HepG2 (cell line): ENCODE measurements at places on chromosomes 1 and 21. TPM values are rescaled to one million over a fixed set of nuclear protein-coding genes. Genes with fewer than 3 reads are reported as not detected.

DNA sequence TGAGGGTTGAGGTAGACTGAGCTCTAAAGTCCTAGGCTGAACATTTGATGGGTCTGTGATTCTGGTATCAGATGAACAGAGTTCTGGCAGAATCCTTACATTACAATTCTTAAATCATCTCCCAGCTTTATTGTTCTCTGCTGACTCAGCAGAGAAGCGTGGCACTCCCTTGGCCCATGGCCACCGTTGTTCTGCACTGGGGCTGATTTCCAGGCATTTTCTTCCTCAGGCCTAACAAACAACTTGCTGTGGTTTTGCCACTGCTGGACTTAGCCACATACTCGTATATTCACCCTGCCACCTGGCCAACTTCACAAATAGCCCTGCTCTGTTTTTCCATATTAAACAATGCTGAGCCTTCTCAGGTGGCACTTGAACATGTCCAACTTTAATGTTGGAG is 223.2 kb downstream of the TNR start:
- no peak for DNase-seq
- no peaks in the 10 kb centered on the region for H3K36me3 ChIP-seq
- no peak overlapping the region for H3K27ac ChIP-seq

GRCh38 chr1:200108659-200109058 is 81.1 kb downstream of the NR5A2 start:
- DNase-seq = no peak
- H3K27me3 ChIP-seq = no peaks in the 10 kb centered on the region; the same call in 1 of the 2 replicates
- no peak overlapping the region for H3K4me3 ChIP-seq
- no peaks in the 10 kb centered on the region for H3K36me3 ChIP-seq
- H3K27ac ChIP-seq = no peak overlapping the region
- no peaks in the 10 kb centered on the region for H3K4me1 ChIP-seq

DNA sequence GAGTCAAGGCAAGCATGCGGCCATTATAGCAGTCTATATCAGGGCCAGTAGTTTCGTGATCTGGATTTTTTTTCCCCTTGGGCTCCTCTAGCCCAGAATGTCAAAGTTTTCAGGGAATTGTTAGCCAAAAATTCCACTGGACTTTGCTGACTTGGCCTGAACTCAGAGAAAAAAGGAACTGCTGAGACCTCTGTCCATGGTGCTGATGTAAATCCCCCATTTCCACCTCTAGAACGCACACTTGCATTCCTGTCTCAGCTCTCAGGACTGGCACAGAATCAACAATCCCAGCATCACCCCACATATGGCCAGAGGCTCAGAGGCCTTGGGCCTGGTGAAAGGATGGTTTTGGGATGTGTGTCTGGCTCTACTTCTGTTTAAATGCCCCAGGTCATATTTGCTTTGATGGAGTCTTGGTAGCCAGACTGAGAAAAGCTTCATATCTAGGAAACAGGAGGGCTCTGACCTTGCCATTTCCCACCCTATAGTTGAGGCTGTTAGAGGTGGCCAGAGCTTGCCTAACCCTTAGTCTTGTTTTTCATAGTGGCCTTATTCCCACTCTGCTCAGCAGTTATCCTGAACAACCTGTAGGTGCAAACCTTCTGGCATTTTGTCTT is 16.9 kb upstream of the EFCAB14 start:
- H3K27me3 ChIP-seq = no peaks in the 10 kb centered on the region; the same call in 1 of the 2 replicates
- no peaks in the 10 kb centered on the region for H3K4me1 ChIP-seq
- no peak overlapping the region for H3K27ac ChIP-seq
- no peaks in the 10 kb centered on the region for H3K36me3 ChIP-seq
- peak; percentile 52 for DNase-seq
- no peak overlapping the region for H3K4me3 ChIP-seq

DNA sequence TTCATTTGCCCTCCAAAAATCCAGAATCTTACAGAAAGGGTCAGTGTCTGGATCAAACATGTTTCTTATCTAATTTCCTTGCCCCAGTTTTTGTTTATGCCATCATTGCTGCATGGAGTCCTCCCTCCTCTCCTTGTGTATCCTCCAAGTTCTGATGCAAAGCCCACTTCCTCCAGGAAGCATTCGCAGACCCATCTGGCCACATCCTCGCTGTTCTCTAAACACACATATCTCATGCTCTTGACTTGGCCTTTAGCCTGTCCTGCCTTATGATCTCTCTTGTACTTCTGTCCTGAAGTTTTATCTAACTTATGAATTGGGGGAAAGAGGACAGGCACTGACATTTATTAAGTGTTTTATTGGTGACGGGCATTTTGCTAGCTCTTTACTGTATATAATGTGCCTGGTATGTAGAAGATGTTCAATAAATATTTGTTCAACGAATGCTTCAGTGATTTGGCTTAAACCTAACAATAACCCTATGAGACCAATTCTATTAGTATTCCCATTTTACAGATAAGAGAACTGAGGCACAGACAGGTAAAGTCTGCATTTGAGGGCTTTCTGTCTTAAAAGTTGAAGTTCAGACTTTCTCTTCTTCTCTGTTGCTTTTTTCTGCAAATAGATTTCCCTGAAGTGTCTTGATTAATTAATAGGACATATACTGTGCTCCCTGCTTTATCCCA is 19.2 kb upstream of the ID3 start:
- H3K27me3 ChIP-seq = peaks cover 10% of the 10 kb centered on the region; the same call in 1 of the 3 replicates
- no peak for DNase-seq
- no peaks in the 10 kb centered on the region for H3K36me3 ChIP-seq
- no peak overlapping the region for H3K27ac ChIP-seq
- peaks cover 67% of the 10 kb centered on the region for H3K4me1 ChIP-seq

DNA sequence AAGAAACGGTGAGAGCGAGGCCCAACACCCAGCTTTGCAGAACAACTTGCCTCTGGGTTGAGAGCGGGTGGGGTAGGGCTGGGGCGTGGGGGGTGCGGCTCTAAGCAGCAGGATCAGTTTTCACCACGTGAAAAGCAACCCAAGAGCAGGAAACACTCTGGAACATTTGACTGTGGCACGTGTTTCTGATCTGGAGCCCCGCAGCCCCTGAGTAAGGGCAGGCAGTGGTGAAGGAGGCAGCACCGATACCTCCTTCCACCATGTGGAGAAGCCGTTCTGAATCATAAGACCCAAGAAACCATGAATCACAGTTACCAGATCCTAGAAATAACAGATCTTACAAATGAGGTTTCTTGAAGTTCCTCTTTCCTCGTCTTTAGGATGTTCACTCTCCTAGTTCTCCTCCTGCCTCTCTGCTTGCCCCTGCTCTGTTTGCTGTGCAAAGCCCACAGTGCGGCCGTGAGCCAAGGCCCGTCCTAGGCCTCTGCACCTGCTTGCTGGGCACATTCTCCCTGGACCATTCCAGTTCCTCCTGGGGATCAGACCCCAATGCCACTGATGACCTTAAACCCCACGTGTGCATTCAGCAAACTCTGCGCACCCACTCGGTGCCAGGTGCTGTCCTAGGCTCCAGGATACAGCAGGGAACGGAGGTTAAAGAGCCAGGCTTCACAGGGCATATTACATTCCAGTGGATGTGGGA is 31.9 kb downstream of the SLC1A7 start:
- peak overlapping the region; percentile 73 for H3K27ac ChIP-seq
- peaks cover 6% of the 10 kb centered on the region for H3K27me3 ChIP-seq
- H3K4me1 ChIP-seq = peaks cover 99% of the 10 kb centered on the region
- no peaks in the 10 kb centered on the region for H3K36me3 ChIP-seq

DNA sequence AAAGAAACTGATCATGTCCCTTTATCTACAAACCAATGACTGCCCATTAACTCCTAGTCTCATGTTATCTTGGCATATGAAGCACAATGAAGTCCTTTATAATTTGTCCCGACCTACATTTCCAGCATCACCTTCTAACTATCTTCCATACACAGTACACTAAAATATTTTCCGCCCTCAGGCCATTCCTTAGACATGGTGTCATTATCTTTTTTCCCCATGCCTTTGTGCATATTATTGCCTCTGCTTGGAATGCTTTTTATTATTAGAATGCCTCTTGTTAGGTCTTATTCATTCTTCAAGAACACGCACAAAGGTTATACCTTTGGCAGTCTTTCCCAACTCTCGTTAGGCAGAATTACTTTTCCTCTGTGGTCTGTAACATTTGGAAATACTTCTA is 39.6 kb downstream of the ATG4C start:
- H3K36me3 ChIP-seq = no peaks in the 10 kb centered on the region
- DNase-seq = no peak
- H3K4me3 ChIP-seq = no peak overlapping the region

- no peaks in the 10 kb centered on the region; the same call in 1 of the 2 replicates for H3K27me3 ChIP-seq
- H3K4me1 ChIP-seq = peaks cover 18% of the 10 kb centered on the region
- no peak overlapping the region for H3K27ac ChIP-seq
- H3K4me3 ChIP-seq = peak overlapping the region; percentile 62
- DNase-seq = peak; percentile 23
These were observed 62.9 kb downstream of the TBX19 start for GRCh38 chr1:168343566-168343965.

GRCh38 chr1:200226268-200226968 is 183.4 kb downstream of the ZNF281 start:
- DNase-seq = no peak
- peaks cover 4% of the 10 kb centered on the region for H3K4me1 ChIP-seq
- H3K27ac ChIP-seq = no peak overlapping the region
- H3K4me3 ChIP-seq = no peak overlapping the region
- no peaks in the 10 kb centered on the region for H3K36me3 ChIP-seq
- H3K27me3 ChIP-seq = no peaks in the 10 kb centered on the region

GRCh38 chr1:2903226-2903625 is 101.7 kb upstream of the TTC34 start:
- H3K4me1 ChIP-seq = no peaks in the 10 kb centered on the region
- H3K4me3 ChIP-seq = no peak overlapping the region
- H3K36me3 ChIP-seq = no peaks in the 10 kb centered on the region
- peaks cover 19% of the 10 kb centered on the region for H3K27me3 ChIP-seq
- no peak for DNase-seq

- no peaks in the 10 kb centered on the region for H3K4me1 ChIP-seq
- no peak overlapping the region for H3K4me3 ChIP-seq
- H3K27me3 ChIP-seq = no peaks in the 10 kb centered on the region; the same call in 2 of the 3 replicates
- H3K36me3 ChIP-seq = no peaks in the 10 kb centered on the region
- no peak overlapping the region for H3K27ac ChIP-seq
These were observed 81.8 kb downstream of the AJAP1 start for GRCh38 chr1:4736254-4736653.

DNA sequence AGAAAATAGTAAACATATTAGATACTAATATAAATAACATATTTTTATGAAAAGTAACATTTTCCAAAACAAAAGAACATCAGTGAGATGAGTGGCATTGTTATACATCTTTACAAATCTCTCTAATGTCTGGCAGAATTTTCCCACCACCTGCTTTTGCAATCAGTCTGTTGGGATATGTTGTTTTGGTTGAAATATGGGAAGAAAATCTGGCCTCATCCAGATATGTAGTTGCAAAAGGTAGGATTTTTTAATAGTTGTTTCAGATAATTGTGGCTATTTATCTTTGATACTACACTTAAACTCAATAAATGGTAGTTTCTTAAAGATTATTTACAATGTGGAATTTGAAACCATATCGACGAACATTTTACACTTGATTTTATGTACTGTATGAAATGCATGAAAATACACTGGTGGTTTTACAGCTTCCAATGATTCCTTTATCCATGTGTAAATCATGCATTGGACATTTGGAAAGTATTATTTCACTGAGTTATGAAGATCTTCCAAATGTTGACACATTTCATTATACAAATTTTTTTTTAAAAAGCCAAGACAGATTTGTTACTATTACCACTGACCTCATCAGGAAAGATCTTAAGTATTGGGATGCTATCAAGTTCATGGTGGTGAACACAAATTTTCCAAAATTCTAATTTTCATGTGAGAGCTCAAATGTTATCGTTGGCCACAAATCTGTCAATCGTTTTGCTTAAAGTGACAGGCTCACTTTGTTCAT is 74.1 kb upstream of the CD34 start:
- no peaks in the 10 kb centered on the region for H3K36me3 ChIP-seq
- H3K4me1 ChIP-seq = 0 out of 2 replicates have a peak, but pooled peaks cover 8% of the 10 kb centered on the region
- no peak overlapping the region for H3K4me3 ChIP-seq
- H3K27ac ChIP-seq = no peak overlapping the region
- no peaks in the 10 kb centered on the region for H3K27me3 ChIP-seq

- H3K27ac ChIP-seq = no peak overlapping the region
- peaks cover 24% of the 10 kb centered on the region for H3K4me1 ChIP-seq
- no peaks in the 10 kb centered on the region for H3K27me3 ChIP-seq
- no peaks in the 10 kb centered on the region for H3K36me3 ChIP-seq
- DNase-seq = no peak
- no peak overlapping the region for H3K4me3 ChIP-seq
These were observed 15.7 kb downstream of the VCAM1 start for GRCh38 chr1:100735244-100735643.

DNA sequence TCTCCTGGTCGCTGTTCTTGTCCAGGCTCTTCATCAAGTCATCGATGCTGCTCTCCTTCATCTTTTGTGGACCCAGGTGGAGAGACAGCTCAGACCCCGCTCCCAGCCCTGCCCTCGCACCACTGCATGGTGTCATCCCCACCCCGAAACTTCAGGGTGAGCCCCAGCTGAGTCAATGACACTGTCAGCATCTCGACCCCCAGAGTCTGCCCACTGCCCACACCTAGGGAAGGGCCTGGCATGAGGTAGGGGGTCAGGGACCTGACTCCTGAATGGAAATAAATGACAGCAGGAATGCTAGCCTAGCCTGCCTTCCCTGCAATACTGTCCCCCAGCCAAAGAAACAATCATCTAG is 1.6 kb upstream of the S100A6 start:
- no peak overlapping the region for H3K27ac ChIP-seq
- no peak overlapping the region for H3K4me3 ChIP-seq
- peaks cover 90% of the 10 kb centered on the region for H3K4me1 ChIP-seq
- no peaks in the 10 kb centered on the region for H3K36me3 ChIP-seq
- no peak for DNase-seq
- peaks cover 10% of the 10 kb centered on the region; the same call in 1 of the 3 replicates for H3K27me3 ChIP-seq

GRCh38 chr1:214660900-214661299 is 57.9 kb downstream of the CENPF start:
- H3K27me3 ChIP-seq = no peaks in the 10 kb centered on the region
- H3K36me3 ChIP-seq = peaks cover 20% of the 10 kb centered on the region
- no peak overlapping the region for H3K27ac ChIP-seq
- H3K4me1 ChIP-seq = no peaks in the 10 kb centered on the region
- no peak overlapping the region for H3K4me3 ChIP-seq

GRCh38 chr1:8094481-8095241 is 68.6 kb upstream of the ERRFI1 start:
- peaks cover 92% of the 10 kb centered on the region for H3K4me1 ChIP-seq
- H3K36me3 ChIP-seq = no peaks in the 10 kb centered on the region
- peak overlapping the region; percentile 72 for H3K27ac ChIP-seq
- H3K4me3 ChIP-seq = no peak overlapping the region

GRCh38 chr1:186896211-186896610 is 67.5 kb downstream of the PLA2G4A start:
- H3K4me1 ChIP-seq = no peaks in the 10 kb centered on the region
- H3K36me3 ChIP-seq = no peaks in the 10 kb centered on the region
- H3K4me3 ChIP-seq = no peak overlapping the region
- no peaks in the 10 kb centered on the region for H3K27me3 ChIP-seq
- no peak overlapping the region for H3K27ac ChIP-seq

- H3K4me1 ChIP-seq = peaks cover 71% of the 10 kb centered on the region
- H3K27ac ChIP-seq = no peak overlapping the region
- no peak for DNase-seq
These were observed 175.3 kb downstream of the RERE start for GRCh38 chr1:8642114-8642513.

GRCh38 chr1:242199776-242200458 is 201.0 kb upstream of the MAP1LC3C start:
- no peak overlapping the region for H3K27ac ChIP-seq
- no peaks in the 10 kb centered on the region for H3K27me3 ChIP-seq
- no peaks in the 10 kb centered on the region for H3K4me1 ChIP-seq
- DNase-seq = no peak
- H3K36me3 ChIP-seq = no peaks in the 10 kb centered on the region
- H3K4me3 ChIP-seq = no peak overlapping the region

The C1QA gene
- not detected in 2 replicates for total RNA-seq

The KCNE2 gene
- total RNA-seq = not detected in 2 replicates

The TAS1R1 gene
- total RNA-seq = 0.98 and 1.4 TPM in 2 replicates

The MEAF6 gene
- 45.6 and 67.6 TPM in 2 replicates for total RNA-seq

The DLGAP3 gene
- 0.04 and 0.06 TPM in 2 replicates for total RNA-seq

The CLCA1 gene
- not detected in 2 replicates for total RNA-seq

The MKNK1 gene
- total RNA-seq = 14.7 and 18.5 TPM in 2 replicates

The RXRG gene
- total RNA-seq = not detected in 2 replicates

The IGSF21 gene
- total RNA-seq = not detected in 2 replicates

The S100A2 gene
- total RNA-seq = 1.2 and 1.4 TPM in 2 replicates
